ENCODE measurements at places on chromosomes 13 and 19.

DNA sequence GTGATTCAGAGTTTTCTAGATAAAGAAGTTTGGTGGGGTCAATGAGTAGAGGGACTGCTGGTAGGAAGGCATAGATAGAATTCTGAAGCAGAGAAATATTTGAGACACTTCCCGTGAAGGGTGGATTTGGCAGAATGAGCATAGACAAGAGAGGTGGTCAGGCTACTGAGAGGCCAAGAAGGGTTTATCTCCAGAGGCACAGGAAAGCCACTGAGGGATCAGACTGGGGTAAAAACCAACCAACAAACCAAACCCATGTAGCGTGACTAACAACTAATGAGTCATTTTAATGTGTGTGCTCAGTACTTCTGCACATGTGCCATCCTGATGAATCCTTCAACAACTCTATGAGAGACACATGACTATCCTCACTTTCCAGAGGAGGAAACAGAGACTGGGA is 60.0 kb upstream of the SERP2 start:
- peak; percentile 34 for DNase-seq

DNA sequence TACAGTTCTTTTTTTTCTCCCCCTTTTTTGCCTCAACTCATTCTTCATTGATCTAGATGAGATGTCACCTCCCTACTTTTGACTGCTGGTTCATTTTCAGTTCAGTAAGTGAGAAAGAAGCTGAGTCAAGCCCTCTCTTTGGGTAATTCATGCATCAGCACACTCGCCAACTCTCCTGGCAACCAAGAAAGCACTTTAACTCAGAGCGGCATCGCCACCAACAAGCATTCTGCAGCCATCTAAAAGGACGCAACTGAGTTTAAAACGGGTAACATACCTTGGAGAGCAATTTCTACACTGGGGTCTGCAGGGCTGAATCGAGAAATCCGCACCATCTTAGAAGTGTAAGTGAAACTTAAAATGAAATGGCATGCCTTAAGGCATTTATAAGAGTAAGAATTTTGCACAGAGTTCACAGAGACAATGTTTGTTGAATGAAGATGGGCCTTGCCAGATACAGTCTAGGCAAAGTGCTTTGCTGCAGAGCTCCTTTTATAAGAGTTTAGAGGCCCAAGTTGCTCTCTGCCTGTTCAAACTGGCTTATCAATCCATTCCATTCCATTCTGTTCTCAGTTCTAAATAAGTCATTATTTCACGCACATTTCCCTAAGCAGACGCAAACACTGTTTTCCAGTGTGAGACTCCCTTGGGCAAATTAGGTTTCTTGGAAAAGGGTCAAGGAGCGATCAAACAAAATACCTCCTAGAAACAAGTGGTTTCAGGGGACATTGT is 338.0 kb downstream of the ENOX1 start:
- DNase-seq = no peak

DNA sequence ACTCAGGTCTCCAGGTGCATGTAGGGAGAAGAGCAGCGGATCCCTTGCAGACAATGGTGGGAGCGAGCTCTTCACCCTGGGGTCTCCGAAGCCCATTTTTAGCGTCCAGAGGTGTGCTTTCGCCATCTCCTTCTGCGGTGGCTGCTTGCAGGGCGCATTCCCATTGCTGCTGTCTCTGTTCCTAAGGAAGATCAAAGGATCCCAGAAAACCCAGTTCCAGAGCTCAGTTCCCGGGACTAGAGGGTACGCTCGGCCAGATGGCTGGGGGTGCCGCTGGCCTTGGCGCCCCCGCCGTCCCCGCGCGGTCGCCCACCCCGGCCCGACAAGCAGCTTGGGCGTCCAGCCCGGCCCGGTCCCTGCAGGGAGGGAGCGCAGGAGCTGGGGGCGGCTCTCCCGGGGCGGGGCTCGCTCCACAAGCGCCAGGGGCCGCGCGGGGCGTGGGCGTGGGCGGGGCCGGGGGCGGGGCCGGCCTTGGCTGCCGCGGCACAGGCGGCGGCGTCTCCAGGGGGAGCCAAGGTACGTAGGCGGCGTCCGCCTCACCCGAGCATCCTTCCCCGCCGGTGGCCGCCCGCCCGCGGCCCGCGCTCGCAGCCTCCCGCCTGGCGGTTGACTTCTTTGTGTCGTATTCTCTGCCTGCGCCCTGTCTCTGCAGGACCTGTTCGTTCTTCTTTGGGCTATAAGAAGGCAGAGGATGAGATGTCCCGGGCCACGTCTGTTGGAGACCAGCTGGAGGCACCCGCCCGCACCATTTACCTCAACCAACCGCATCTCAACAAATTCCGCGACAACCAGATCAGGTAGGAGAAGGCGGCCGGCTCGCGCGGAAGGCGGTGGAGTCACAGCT is 96.8 kb downstream of the ATP8A2 start:
- no peak for DNase-seq

DNA sequence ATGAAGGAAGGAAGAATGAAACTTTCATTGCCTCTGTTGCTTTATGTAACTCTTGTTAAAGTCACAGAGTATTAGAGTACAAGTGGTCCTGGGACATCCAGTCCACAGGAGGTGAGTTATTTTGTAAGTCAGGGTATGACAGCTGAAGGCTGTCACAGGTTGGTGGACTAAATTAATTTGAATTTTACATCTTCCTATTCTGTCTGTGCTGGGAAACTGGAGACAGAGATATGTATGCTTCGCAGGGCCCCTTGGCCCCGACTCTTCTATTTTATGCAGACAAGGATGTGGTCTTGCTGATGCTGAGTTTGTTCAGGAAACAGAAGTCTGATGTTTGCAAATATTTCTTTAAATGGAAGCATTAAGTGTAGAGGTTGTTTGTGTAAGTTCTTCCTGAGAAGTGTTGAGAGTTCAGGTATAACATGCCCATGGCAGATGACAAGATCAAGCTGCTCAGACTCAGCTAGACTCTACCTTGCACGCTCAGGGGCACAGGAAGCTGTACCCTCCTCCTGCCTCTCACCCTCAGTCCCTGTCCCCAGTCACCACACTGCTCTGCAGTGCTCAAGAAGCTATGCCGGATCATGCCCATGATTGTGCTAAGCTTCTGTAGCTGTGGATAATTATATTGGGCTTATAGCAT is 23.4 kb downstream of the RASL11A start:
- DNase-seq = no peak

Data from CD14-positive monocyte (primary cell).